DMS53 (cell line): ENCODE measurements at places on chromosomes 1 and 21.

- DNase-seq = no peak
These were observed 299.0 kb downstream of the TPR start for GRCh38 chr1:186076006-186076405.

- DNase-seq = no peak
These were observed 15.8 kb upstream of the TRIM63 start for GRCh38 chr1:26083208-26083607.

GRCh38 chr21:43599728-43600127 lies 59.6 kb downstream of the HSF2BP start:
- DNase-seq = no peak

GRCh38 chr1:11721311-11721710 lies 14.6 kb upstream of the AGTRAP start:
- no peak for DNase-seq
